ENCODE measurements at places on chromosomes 7 and 10.

GRCh38 chr7:116521046-116521664 is 3.7 kb upstream of the CAV1 start:
- DNase-seq, result no peak

GRCh38 chr7:157874870-157875229 is 538.0 kb downstream of the DNAJB6 start:
- DNase-seq, result no peak

DNA sequence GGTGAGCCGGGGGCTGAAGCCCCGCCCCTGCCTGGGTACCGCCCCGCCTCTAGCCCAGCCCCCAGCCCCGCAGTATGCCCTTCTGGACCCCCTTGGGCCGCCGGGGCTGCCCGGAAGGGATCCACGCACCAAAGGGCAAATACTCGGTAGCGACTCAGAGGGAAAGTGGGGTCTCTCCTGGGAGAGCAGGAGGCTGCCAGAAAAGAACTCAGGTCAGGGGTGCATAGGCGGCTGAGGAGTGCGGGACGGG is 796 bp downstream of the FBXL15 start:
- DNase-seq, result no peak

GRCh38 chr7:114886241-114886640 is 35.7 kb upstream of the MDFIC start:
- no peak for DNase-seq

DNA sequence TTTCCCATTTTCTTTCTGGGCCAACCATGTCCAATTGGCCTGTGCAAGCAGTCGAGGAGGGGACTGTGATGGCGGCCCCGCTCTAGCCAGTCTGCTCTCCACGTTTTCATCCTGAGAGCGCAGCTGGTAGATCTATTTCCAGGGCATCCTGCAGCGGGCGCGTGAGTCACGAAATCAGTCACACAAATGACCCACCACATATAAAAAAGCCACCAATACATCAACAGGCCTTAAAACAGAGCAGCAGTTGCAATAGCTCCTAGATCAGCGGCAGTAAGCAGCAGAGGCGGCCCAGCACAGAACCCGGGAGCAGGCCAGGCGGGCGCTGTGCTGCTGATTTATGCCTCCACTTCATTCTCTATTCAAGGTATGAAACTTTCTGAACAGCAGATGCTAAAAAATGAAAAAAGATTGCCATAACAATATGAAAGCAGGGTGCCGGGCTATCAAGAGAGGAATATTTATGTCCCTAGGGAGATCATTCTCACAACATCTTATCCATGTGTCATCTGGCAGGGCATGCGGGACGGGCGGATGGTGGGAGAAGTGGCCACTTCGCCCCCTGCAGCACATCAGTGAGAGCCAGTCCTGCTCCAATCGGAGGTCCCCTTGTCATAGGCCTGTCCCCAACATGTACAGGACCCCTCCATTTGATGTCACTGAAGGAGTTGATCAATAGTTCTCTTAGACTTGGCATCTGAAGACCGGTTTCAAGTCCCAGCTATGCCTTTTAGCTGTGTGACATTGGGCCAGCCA is 98.0 kb upstream of the GPR26 start:
- no peak for DNase-seq

GRCh38 chr7:27312820-27313219 is 70.2 kb downstream of the EVX1 start:
- no peak for DNase-seq

DNA sequence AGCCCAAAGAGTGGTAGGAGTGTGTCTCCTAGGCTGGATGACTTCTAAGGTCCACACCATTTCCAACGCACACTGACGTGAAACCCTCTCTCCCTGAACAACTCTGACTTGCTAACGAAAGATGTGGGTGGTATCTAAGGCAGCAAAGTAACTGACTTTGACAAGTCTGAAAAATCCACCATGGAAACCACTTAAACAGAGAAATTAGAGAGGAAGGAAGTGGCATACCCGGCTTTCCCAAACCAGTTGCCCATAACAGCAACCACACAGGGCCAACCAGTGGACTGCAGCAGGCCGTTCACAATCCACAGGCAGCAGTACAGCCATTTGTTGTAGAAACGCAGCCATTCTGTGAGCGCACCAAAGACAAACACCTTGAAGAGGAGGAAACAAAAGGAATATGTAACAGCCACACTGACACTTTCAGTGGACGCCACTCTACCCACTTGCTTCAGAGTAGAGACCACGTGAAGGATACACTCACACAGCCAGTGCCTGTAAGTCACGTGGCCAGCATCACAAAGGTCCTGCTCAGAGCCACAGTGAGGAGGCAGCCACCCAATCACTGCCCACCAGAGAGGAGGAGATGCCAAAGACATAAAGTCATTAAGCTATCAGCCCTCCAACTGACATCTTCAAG is 39.8 kb downstream of the SLC37A3 start:
- no peak for DNase-seq

GRCh38 chr7:24740871-24741270 is 16.4 kb downstream of the GSDME start:
- no peak for DNase-seq

GRCh38 chr10:15609246-15609645 is 110.5 kb downstream of the ITGA8 start:
- DNase-seq, result no peak

- DNase-seq, result no peak
These were observed 164.6 kb downstream of the SKAP2 start for GRCh38 chr7:26699766-26700165.

- DNase-seq, result no peak
These were observed 1174.3 kb downstream of the XPNPEP1 start for GRCh38 chr10:108749042-108749441.
